ENCODE measurements at places on chromosomes 4 and X. TPM values are rescaled to one million over a fixed set of nuclear protein-coding genes. Genes with fewer than 3 reads are reported as not detected.

Gene FAT1
- total RNA-seq, result 152 TPM

Gene SMIM10
- not detected for total RNA-seq

DNA sequence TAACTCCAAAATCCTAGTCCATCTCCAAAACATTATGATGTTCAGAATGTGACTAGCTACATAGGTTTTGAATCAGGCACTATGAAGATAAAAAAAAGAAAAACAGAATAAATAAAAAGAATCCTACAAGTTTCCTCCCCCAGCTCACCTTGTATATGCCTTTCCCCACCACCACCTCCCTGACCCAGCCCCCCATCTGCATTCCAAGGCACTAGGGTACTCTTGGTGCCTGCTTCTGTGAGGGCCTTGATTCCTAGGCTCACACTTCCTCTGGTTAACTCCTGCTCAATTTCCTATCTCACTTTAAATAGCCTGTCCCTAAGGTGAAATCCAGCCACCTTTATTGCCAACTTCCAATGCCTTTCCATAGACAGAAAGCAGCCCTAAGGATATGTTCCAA, 178.7 kb upstream of the ATOH1 start:
- no peak for DNase-seq

DNA sequence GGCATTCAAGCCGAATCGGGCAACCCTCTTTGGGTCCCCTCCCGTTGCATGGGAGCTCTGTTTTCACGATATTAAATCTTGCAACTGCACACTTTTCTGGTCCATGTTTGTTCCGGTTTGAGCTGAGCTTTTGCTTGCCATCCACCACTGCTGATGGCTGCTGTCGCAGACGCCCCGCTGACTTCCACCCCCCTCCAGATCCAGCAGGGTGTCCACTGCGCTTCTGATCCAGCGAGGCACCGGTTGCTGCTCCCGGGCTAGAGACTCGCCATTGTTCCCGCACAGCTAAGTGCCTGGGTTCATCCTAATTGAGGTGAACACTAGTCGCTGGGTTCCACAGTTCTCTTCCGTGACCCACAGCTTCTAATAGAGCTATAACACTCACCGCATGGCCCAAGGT, 13.3 kb downstream of the ACOX3 start:
- no peak for DNase-seq

- DNase-seq, result no peak
These were observed 31.5 kb upstream of the PUDP start for GRCh38 chrX:7179446-7179845.

DNA sequence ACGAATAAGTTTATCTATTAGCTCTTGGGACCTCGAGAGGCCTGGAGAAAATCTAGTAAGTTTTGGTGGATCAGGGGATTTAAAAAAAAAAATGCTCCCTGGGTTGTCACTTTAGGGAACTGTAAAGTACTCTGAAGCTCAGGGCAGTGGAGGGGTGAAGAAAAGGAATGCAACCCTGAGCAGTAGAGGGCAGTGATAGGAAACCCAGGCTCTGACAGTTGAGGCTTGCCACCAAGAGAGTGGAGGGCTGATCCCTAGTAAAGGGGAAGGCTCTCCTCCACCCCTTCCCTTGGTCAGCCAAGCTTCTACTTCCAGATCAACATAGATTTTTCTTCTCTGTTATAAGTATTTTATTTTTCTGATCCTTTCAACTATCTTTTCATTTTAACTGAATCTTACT, 73.1 kb downstream of the FBXO8 start:
- DNase-seq, result no peak

- no peak for DNase-seq
These were observed 49.0 kb downstream of the SPANXA2 start for GRCh38 chrX:141638550-141638949.

Gene CHRDL1
- 2.7 TPM for total RNA-seq

Gene CDS1
- 1.6 TPM for total RNA-seq

Gene OSTC
- total RNA-seq, result 202 TPM

DNA sequence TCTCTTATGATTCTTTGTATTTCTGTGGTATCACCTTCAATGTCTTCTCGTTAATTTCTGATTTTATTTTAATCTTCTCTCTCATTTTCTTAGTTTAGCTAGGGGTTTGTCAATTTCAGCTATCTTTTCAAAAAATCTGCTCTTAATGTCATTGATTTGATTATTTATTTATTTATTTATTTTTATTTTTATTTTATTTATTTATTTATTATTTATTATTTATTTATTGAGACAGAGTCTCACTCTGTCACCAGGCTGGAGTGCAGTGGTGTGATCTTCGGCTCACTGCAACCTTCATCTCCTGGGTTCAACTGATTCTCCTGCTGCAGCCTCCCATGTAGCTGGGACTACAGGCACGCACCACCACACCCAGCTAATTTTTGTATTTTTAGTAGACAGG, 194.1 kb downstream of the SCFD2 start:
- DNase-seq, result no peak

Gene HDX
- total RNA-seq, result 15.9 TPM

DNA sequence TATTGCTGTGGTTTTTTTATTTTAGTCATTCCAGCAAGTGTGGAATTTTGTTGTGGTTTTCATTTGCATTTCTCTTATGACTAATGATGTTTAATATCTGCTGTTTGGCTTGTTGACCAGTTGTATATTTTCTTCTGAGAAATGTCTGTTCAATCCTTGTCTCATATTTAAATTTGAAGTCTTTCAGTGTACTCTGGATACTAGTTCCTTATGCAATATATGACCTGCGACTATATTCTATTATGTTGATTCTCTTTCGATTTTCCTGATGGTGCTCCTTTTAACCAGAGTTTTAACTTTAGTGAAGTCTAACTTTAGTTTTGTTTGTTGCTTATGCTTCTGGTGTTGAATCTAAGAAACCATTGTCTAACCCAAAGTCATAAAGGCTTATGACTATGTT, 1528.0 kb downstream of the TECRL start:
- no peak for DNase-seq

GRCh38 chrX:21658746-21659145, 616 bp upstream of the KLHL34 start:
- DNase-seq, result no peak

Gene POLN
- total RNA-seq, result 1.4 TPM

Gene LRCH2
- total RNA-seq, result 17.9 TPM

Data from SJCRH30 (cell line).